ENCODE measurements at places on chromosomes 4 and X. TPM values are rescaled to one million over a fixed set of nuclear protein-coding genes. Genes with fewer than 3 reads are reported as not detected.

The PTTG2 gene
- 0.33 TPM for total RNA-seq

The SHROOM4 gene
- 4.5 TPM for total RNA-seq

The GAGE1 gene
- not detected for total RNA-seq

The STBD1 gene
- total RNA-seq = 1.4 TPM

The RNF212 gene
- total RNA-seq = 0.34 TPM

The PAK3 gene
- under 0.01 TPM for total RNA-seq

The SLIT2 gene
- 1.1 TPM for total RNA-seq

The OPN1MW2 gene
- total RNA-seq = not detected

The ITIH6 gene
- 0.73 TPM for total RNA-seq

The KIT gene
- total RNA-seq = 50.6 TPM
